ENCODE measurements at places on chromosomes 11 and 22. TPM values are rescaled to one million over a fixed set of nuclear protein-coding genes. Genes with fewer than 3 reads are reported as not detected.

Gene SLC43A3
- total RNA-seq = 67.8 TPM

Gene EED
- total RNA-seq = 43.4 TPM

Gene KCNK7
- total RNA-seq = 0.96 TPM

Gene ABCG4
- total RNA-seq = not detected

Gene TBX1
- total RNA-seq = 0.47 TPM

Gene KLHL22
- 37.3 TPM for total RNA-seq

Gene ATG16L2
- 163 TPM for total RNA-seq

Gene TOMT
- total RNA-seq = not detected

Gene RAC2
- total RNA-seq = 1,011 TPM

GRCh38 chr11:67448220-67448609 is 4.3 kb downstream of the GPR152 start:
- no peak for DNase-seq

DNA sequence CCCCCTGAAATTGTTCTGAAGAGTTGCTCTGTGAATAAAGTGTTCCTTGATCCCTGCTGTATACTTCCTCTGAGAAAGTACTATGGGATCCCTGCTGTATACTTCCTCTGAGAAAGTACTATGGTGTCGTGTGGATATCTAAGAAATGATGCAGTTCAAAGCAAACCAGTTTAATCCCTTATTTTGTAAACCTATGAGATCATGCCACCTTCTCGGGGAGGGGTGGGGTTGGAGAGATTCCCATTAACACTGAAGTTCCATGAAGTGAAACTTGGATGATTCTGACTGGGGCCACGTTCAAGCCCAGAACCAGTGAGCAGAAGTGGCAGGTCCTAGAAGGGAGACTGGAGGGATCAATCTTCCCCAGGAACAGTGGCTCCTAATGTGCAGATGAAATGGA is 13.0 kb upstream of the TP53AIP1 start:
- no peak for DNase-seq

DNA sequence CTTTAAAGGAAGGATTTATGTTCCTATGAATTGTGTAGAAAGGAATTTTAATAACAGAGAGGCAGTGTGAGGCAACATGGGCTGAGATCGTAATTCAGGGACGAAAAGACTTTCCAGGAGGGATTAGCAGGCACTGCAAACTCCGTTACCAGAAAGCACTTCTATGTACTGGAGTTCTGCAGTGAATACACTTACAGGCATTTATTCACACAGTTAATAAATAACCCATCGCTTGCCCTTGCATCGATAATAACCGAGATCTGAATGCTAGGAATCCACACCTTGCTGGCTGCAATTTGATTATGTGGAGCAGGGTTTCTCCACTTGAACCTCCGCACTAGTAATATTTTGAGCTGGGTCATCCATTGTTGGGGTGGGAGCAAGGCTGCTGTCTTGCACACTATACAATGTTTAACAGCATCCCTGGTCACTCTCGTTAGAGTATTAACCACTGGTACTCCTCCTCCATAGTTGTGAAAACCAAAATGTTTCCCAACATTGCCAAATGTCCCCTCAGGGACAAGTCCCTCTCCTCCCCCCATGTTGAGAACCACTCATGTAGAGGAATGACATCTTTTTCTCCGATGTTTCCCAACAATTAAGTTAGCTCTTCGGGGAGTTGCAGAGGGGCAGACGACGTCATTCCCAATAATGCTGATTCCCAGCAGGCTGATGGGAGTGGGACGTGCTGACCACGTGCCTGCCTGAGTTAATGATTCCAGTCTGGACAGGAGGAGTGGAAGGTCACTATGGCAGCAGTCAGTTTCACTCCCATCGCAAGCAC is 99.5 kb downstream of the SNX19 start:
- DNase-seq = no peak

- DNase-seq = no peak
These were observed 1.7 kb upstream of the GAB4 start for GRCh38 chr22:17009640-17010291.

DNA sequence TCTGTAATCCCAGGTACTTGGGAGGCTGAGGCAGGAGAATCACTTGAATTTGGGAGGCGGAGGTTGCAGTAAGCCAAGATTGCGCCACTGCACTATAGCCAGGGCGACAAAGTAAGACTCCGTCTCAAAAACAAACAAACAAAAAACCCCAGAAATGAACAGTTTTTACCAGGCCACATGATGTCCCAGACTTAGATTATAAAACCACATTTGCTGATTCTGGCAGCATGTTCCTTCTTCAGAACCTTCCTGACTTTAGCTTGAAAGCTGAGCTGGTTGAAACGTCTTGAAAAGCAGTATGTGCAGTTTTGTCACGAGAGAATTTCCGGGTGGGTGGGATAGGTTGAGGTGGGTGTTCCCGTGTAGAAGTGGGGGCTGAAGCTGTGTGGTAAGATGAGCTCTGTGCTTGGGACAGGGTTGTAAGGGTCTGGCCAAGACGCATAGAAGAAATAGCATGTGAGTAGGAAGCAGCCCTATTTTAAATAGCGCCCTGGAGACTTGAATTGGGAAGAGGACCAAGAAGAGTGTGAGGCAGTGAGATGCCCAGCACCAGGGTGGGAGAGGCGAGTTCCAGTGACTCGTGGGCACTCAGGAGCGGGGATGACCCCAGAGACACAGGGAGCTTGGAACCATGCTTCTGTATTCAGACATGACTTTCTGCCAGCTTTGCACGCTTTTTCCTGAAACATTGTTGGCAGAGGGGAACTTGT is 7.6 kb downstream of the AP2A2 start:
- DNase-seq = no peak

DNA sequence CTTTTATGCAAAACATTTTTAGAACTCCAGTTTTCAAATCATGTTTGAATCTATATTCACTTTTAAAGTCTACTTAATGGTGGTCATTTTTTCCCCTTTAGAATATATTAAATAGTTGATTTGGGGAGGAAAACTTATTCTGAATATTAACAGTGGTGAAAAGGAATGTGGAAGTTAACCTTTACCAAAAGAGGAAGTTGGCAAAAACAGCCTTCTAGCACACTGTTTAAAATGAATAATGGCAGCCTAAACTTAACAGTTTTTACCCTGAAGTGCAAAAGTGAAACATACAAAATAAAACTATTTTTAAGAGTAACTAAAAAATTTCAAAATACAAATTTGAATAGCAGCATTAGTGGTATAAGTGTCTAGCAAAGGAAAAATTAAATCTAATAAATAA is 86.4 kb downstream of the GRK3 start:
- DNase-seq = no peak

DNA sequence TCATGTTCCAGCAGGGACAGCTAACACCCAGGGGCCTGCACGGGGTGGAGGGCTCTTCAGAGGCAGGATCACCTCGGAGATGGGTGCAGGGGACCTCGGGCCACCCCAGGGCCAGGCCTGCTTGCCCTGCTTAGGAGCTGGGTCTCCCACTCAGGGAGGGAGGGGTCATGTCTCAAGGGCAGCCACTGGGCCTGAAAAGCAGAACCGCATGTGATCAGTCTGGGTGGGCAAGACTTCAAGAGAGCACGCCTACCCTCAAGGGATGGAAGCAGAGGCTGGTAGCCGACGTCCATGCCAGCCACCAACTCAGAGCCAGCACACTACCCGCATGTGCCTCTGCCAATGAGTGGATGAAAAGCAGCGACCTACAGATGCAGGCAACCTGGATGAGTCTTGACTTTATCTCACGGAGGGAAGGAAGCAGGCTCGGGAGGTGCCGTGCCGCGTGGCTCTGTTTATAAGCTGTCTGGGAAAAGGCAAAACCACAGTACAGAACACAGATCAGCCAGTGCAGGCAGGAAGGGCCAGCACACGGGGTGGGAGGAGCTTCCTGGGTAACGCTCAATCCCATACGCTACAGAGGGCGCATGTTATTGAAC is 16.0 kb downstream of the TBX1 start:
- DNase-seq = peak; percentile 26

DNA sequence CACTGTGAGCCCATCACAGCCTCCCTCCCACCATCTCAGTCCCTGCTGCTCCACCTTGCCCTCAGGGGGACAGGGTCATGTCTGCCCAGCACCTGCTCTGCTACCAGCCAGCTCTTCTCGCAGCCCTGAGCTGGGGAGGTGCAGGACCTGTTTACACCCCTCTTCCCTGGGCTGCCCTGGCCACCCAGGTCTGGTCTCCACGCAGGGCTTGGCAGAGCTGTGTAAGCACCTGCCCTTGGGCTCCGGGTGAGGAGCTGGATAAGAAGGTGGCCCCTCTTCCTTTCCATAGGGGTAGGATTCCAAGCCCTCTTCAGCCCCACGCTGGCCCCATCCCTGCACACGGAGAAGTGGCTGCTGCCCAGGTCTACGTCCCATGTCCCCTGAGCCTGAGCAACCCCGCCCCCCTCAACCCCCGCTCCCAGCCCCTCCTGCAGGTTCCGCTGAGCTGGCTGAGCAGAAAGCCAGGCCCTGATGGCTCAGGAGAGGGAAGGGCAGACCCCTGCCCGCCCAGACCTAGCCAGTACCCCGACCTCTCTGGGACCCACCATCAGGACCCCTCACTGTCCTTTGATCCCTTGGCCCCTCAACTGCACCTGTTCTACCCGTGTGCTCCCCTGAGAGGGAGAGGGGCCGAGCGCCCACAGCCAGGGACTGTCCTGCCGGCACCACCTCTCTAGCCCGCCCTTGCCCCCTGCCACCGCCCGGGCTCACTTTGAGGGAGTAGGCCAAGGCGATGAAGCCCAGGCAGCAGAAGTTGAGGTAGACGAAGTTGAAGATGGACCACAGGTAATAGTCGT is 3.2 kb downstream of the IFITM10 start:
- DNase-seq = peak; percentile 26

- DNase-seq = no peak
These were observed 591 bp upstream of the DNAJC4 start for GRCh38 chr11:64229744-64230170.

GRCh38 chr22:37982938-37983859 is 1.2 kb downstream of the SOX10 start:
- DNase-seq = no peak

DNA sequence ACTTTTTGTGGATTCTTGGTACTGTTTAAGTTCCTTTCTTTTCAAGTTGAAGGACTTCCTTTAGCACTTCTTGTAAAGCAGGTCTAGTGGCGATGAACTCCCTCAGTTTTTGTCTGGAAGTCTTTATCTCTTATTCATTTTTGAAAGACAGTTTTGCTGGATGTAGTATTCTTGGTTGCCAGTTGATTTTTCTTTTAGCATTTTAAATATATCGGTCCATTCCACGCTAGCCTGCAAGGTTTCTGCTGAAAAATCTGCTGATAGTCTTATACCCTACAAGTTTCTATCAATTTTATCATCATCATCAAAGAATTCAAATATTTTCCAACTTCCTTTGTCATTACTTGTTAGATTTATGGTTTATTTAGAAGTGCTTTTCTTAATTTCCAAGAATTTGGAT is 14.7 kb upstream of the GLB1L2 start:
- DNase-seq = no peak

- no peak for DNase-seq
These were observed 7.6 kb downstream of the CLPB start for GRCh38 chr11:72426758-72427157.

- DNase-seq = no peak
These were observed 215.1 kb downstream of the PGR start for GRCh38 chr11:100914415-100915110.

GRCh38 chr22:23055449-23056179 is 14.7 kb upstream of the GNAZ start:
- DNase-seq = no peak

DNA sequence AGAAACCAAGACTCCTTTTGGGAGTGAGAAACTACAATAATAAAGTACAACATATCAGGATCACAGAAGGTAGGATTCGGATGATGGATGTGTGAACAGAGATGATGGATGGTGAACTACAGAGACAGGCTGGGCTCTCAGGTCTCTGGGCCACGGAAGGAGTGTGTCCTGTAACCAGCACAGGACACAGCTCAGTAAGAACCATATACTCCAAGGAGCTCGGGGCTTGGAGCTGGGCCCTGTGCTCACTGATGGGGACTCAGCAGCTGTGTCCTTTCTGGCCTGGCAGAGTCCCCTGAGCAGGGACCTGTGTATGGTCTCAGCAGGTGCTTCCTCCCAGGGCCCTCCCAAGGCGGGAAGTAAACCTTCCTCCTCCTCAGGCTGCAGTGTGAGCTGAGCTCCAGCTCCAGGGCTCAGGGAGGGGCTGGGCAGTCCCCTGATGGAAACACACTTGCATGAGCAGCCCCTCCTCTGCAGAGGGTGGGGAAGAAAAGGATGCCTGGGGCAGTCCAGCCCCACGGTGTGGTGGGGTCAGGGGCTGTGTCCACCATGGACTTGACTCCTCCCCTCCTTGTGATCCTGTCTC is 39.8 kb upstream of the TOP3B start:
- no peak for DNase-seq

DNA sequence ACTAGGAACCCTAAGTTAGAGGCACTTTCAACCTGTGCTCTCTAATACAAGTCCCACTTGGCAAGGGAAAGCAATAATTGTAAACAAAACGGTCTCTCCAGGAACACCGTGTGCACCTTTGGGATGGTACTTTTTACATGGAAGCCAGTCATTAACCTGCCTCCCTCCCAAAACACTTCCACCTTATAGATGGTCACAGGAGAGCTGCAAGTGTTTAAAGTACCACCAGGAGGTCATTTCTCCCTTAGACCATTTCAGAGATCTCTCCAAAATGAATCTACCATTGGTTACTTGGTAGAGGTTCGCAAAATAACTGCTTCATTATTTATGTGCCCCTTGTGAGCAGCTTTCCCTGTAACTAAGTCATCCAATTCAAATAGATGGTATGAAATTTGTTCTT is 375.3 kb downstream of the DYNC2H1 start:
- DNase-seq = no peak

- DNase-seq = peak; percentile 40
These were observed 14.9 kb downstream of the DCPS start for GRCh38 chr11:126318574-126319373.

- no peak for DNase-seq
These were observed 75.0 kb downstream of the CDKN1C start for GRCh38 chr11:2810411-2811205.

DNA sequence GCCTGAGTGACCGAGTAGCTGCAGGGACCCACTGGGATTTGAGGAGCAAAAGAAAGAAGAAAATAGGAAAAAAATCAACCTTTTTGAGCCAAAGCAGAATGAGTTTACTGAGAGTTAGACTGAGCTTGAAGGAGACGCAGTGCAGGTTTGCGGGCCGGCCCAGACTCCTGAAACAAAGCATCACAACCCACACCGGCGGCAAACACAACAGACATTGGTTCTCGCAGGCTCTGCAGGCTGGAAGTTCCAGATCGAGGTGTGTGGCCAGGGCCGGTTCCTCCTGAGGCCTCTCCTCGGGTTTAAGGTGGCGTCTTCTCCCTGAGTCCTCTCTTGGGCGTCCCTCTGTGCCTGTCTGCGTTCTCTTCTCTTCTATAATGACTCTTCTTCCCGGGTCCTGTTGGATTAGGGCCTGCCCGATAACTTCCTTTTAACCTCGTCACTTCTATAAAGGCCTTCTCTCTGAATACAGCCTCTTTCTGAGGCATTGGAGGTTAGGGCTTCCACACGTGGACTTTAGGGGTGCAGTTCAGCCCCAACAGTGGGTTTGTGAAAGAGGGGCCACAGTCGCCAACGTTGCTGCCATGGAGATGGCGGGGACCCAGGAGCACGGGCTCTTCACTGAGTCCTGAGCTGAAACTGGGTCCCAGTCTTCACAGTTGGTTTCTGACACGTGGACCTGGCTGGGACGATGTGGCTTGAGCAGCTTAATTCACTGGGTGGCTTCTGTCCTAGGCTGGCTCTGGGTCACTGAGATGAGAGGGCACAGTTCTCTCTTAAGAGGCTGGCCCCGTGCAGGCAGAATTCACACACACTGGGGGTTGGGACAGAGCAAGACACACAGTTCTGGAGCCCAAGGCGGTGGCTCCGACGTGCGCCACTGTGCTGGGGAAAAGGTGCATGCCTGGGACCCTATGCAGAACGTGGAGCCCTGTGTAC is 1047.7 kb downstream of the BRD1 start:
- DNase-seq = no peak
